NCI-H510A treated with DMSO at 0.1 percent for 48 hours (cell line): ENCODE measurements at places on chromosomes 2 and 18.

DNA sequence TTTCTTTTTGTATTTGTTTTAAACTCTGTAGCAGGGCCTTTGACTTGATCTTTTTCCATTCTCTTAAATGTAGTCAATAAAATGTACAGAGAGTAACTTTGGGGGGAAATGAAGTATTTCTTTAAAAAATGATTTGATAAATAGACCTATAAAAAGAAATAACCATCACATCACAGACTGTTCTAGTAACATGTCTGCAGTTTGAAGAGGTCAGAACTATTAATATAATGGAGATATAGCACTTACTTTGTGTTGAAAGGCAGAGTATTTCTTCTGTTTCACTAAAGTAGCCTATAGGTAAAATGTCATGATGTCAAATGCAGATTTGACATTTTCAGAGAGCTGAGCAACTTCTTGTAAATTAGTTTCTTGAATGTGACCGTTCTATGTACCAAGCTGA lies 55.7 kb upstream of the FAM237A start:
- DNase-seq: no peak

GRCh38 chr2:210503001-210503623 lies 26.6 kb upstream of the LANCL1 start:
- peak; percentile 21 for DNase-seq

- no peak for DNase-seq
Measured at GRCh38 chr2:171626949-171627348, 60.3 kb upstream of the DYNC1I2 start.

- DNase-seq: no peak
Measured at GRCh38 chr18:46388286-46388685, 268.7 kb downstream of the LOXHD1 start.

- no peak for DNase-seq
Measured at GRCh38 chr2:236093134-236093533, 75.1 kb downstream of the GBX2 start.

DNA sequence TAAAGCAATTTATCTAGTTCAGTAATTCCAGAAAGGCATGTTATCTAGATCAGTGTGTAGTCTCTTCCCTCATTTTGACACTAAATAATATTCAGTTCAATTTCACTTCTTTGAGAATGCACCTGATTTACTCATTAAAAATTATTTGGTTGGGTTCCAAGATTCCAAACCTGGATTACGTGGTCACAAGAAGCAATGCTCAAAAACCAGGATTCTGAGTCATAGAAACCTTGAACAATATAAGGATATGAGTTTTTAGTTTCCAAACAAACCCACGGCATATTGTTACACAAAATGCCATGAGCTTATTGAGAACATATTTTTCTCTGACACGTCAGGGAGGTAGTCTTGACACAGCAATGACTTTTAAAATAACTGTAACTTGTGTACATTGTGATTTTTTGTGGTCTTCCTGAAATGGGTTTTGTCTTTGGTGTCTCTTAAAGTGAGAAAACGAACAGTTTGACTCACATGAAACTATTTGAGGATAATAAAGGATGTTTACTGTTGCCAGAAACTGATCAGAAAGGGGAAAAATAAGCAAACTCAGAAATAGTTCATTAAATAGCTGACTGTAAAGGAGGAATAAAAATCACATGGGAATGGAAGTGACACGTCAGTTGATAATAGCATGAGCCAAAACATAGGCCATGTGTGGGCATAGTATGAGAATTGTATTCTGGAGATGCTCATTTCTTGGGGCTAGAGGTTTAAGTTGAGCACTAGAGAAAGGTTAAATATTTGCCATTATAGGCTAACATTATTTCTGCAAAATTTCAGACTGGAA lies 617.7 kb upstream of the CDH2 start:
- DNase-seq: no peak

- no peak for DNase-seq
Measured at GRCh38 chr2:24825883-24826772, 32.9 kb downstream of the CENPO start.

- DNase-seq: no peak
Measured at GRCh38 chr2:217222309-217222910, 362.5 kb upstream of the TNP1 start.

DNA sequence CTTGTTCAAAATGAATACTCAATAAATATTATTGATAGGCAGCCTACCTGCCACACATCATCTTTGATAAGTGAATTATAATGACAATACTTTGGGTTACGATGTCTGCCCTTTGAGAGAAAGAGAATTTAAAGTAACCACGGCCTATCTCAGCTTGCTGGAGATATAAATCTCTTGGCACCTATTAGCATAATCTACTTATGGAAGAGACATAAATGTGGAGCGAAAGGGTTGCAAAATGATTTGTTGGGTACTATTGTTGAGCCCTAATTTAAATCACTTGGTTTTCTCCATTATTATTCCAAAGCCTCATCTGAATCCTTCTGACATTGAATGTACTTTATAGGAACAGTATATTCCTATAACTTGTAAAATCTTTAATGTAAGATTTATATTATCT lies 520.1 kb downstream of the DPP10 start:
- DNase-seq: no peak

DNA sequence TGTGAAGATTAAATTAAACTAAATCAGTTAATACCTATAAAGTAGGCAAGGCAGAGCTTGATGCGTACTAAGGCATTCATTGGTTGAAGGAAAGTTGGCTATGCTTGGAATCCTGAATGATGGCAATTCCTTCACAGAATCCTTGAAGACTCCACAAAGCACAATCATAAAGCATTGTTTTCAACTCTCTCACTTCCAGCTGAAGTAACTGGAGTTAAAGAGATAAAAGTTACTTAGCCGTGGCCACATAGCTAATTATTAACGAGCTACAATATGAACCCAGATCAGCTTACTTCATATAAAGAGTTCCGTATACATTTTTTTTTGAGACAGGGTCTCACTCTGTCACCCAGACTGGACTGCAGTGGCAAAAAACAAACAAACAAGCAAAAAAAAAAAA lies 483.9 kb upstream of the DDX18 start:
- no peak for DNase-seq

GRCh38 chr2:74212702-74213410 lies 14.4 kb downstream of the MTHFD2 start:
- DNase-seq: no peak

DNA sequence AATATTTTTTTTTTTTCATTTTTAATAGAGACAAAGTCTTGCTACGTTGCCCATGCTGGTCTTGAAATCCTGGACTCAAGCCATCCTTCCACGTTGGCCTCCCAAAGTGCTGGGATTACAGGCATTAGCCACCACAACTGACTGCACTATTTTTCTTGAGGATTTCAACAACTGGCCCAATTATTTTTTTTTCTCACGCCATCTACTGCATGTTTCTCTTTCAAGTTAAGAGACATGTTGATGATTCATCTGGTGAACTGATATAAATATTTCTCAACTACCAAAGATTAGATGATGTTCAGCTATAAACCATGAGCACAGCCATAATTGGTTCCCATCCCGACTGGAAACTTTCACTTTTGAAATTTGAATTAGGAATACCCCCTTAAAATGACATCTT lies 688.4 kb upstream of the SYT4 start:
- DNase-seq: no peak

DNA sequence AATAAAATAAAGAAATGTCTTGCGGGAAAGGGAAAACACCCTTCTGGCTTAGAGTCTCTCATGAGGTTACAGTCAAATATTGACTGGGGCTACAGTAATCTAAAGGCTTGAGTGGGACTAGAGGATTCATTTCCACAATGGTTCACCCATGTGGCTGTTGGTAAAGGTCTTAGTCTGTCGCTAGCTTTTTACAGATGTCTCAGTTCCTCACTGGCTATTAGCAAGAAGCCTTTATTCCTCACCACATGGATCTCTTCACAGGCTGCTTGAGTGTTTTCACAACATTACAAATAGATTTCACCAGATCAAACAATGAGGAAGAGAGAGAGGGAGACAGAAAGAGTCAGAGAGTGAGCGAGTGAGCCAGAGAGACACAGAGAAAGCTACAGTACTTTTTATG lies 8.3 kb upstream of the ZC3H15 start:
- DNase-seq: no peak

GRCh38 chr2:56192664-56193305 lies 9.0 kb downstream of the CCDC85A start:
- DNase-seq: no peak
